Esophagus squamous epithelium (tissue), 5 donors: ENCODE measurements at places on chromosomes 5 and 9.

- no peak overlapping the region for H3K4me3 ChIP-seq
- no peak for DNase-seq
- no peaks in the 10 kb centered on the region for H3K4me1 ChIP-seq
- H3K36me3 ChIP-seq, result no peaks in the 10 kb centered on the region
- H3K27ac ChIP-seq, result no peak overlapping the region
- no peaks in the 10 kb centered on the region for H3K27me3 ChIP-seq
Measured at GRCh38 chr5:81922854-81923279, 49.0 kb upstream of the ATG10 start.

- no peak for DNase-seq
- H3K36me3 ChIP-seq, result no peaks in the 10 kb centered on the region
- no peaks in the 10 kb centered on the region for H3K27me3 ChIP-seq
- no peak overlapping the region for H3K4me3 ChIP-seq
- no peaks in the 10 kb centered on the region for H3K4me1 ChIP-seq
Measured at GRCh38 chr9:110619831-110620230, 40.3 kb upstream of the SVEP1 start.

DNA sequence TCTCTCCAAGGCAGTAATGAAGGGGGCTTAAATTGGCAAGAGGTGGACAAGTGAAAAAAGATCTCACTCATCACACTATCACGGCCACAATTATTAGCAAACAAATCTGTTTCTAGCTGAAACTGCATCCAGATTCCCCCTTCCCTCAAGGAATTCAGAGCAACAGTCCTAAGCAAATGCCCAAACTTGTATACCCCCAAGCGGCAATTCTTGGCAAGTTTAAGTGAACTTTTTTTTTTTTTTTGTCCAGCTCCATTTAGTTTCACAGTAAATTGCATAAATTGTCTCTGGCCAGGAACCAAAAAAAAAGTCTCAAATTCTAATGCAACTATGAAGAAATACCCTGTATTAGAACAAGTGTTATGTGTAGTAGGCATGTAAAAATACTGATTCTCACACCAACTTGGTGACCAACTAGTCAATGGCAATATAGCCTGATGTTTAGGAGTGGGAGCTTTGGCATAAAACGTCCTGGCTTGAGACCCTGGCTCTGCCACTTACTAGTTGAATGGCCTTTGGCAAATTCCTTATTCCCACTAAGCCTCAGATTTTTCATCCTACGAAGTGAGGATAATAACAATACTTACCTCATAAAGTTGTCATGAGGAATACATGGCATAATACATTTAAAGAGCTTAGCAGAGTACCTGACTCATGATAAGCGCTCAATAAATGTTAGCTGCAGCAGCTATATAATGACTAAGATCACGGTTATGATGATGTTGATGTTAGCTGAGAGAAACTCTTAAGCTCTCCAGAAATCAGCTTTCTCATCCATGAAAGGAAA, 193.2 kb downstream of the ADAMTSL1 start:
- DNase-seq, result no peak
- H3K4me1 ChIP-seq, result peaks cover 23% of the 10 kb centered on the region
- H3K4me3 ChIP-seq, result no peak overlapping the region

- H3K4me3 ChIP-seq, result no peak overlapping the region
- H3K27me3 ChIP-seq, result no peaks in the 10 kb centered on the region
- no peak for DNase-seq
- H3K4me1 ChIP-seq, result peaks cover 5% of the 10 kb centered on the region
- H3K27ac ChIP-seq, result no peak overlapping the region
- H3K36me3 ChIP-seq, result no peaks in the 10 kb centered on the region
Measured at GRCh38 chr5:111225926-111226325, 1.7 kb downstream of the CAMK4 start.

DNA sequence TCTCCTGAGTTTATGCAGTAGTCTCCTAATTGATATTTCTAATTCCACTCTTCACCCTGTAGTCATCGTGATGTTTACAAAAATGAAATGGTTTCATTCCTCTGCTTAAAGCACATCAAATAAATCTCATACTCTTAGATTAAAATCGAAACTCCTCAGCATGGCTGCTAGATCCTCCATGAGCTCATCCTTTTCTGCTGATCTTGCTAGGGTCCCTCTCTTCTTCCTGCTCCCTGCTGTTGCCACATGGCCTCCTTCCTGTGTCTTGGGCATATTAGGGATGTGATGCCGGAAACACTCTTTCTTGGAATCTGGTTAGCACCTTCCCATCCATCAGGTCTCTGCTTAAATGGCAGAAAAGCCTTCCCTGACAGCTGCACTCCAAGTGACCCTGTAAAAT, 59.5 kb upstream of the MEGF10 start:
- no peaks in the 10 kb centered on the region for H3K36me3 ChIP-seq
- peaks cover 4% of the 10 kb centered on the region for H3K4me1 ChIP-seq
- no peak overlapping the region for H3K27ac ChIP-seq
- DNase-seq, result no peak

DNA sequence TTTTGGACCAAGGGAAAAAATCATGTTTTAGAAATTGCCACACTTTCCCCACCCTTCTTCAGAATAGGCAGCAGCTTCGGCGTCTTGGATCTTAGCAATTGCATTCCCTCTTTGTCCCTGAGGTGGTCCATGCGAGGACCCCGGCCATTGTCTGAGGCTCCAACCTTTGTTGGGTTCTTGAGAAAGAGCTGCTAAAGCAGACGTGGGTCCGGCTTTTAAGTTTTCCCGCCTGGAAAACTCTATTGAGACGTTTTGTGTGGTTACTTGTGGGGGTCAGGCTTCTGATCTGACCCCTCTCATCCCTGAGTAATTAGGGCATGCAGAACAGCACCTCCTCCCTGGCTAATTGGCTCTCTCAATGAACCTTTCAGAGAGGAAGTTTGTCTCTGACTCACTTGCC, 509.6 kb upstream of the TNC start:
- no peak for DNase-seq
- H3K36me3 ChIP-seq, result no peaks in the 10 kb centered on the region
- no peaks in the 10 kb centered on the region for H3K27me3 ChIP-seq
- H3K4me1 ChIP-seq, result no peaks in the 10 kb centered on the region

DNA sequence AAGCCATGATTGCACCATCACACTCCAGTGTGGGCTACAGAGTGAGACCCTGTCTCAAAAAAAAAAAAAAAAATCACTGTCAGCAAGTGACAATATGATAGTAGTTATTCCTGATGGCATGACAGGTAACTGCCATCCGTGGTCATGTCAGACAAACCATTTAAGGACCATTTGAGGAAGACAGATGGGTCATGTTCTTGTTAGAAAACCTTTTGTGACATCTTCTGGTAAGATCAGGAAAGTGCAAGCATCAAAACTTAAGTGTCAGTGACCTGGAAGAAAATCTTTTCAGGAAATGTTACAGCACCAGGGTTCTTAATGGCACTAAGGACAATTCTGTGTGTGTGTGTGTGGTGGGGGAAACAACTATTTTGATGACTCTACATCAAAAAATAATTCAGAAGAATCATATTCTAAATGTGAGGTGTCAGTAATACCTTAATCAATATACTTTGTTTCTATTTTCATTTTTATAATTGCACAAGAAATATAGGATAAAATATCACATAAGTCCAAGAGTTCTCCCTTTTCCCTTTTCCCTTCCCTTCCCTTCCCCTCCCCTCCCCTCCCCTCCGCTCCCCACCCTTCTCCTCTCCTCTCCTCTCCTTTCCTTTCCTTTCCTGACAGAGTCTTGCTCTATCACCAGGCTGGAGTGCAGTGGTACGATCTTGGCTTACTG, 17.8 kb downstream of the SLC38A9 start:
- H3K4me3 ChIP-seq, result no peak overlapping the region
- H3K27me3 ChIP-seq, result no peaks in the 10 kb centered on the region
- H3K36me3 ChIP-seq, result no peaks in the 10 kb centered on the region
- H3K4me1 ChIP-seq, result no peaks in the 10 kb centered on the region
- no peak overlapping the region for H3K27ac ChIP-seq
- DNase-seq, result no peak

- peak overlapping the region; percentile 85 for H3K27ac ChIP-seq
- no peaks in the 10 kb centered on the region for H3K27me3 ChIP-seq
- H3K36me3 ChIP-seq, result peaks cover 21% of the 10 kb centered on the region
- H3K4me3 ChIP-seq, result no peak overlapping the region
- peaks cover 34% of the 10 kb centered on the region for H3K4me1 ChIP-seq
Measured at GRCh38 chr5:151569132-151570046, 21.7 kb downstream of the FAT2 start.
